ENCODE measurements at places on chromosomes 16 and 17.

GRCh38 chr17:3882276-3882675 lies 10.6 kb downstream of the CAMKK1 start:
- no peak for DNase-seq

DNA sequence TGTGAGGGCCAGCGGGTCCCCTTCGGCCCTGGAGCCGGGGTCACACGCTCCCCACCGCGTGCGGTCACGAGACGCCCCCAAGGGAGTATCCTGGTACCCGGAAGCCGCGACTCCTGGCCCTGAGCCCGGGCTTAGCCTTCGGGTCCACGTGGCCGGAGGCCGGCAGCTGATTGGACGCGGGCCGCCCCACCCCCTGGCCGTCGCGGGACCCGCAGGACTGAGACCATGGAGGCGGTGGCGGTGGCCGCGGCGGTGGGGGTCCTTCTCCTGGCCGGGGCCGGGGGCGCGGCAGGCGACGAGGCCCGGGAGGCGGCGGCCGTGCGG lies at the start of gene NAGLU:
TSS of gene NAGLU (plus strand) at position 194 of the 324 bp plus-strand sequence. CDS start at position 226, 32 bp downstream.
- DNase-seq, result peak; percentile 74

DNA sequence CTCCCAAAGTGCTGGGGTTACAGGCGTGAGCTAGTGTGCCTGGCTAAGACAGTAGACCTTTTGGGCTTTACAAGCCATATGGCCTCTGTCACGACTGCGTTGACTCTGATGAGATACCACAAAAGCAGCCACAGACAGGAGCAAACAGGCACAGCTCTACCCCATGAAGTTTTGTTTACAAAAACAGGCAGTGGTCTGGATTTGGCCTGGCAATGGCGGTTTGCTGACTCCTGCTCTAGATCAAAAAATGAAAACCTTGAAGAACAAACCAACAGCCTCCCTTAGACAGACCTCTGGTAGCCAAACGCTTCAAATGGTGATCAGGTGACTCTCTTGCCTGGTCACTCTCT lies 20.7 kb downstream of the SLC43A2 start:
- DNase-seq, result no peak

DNA sequence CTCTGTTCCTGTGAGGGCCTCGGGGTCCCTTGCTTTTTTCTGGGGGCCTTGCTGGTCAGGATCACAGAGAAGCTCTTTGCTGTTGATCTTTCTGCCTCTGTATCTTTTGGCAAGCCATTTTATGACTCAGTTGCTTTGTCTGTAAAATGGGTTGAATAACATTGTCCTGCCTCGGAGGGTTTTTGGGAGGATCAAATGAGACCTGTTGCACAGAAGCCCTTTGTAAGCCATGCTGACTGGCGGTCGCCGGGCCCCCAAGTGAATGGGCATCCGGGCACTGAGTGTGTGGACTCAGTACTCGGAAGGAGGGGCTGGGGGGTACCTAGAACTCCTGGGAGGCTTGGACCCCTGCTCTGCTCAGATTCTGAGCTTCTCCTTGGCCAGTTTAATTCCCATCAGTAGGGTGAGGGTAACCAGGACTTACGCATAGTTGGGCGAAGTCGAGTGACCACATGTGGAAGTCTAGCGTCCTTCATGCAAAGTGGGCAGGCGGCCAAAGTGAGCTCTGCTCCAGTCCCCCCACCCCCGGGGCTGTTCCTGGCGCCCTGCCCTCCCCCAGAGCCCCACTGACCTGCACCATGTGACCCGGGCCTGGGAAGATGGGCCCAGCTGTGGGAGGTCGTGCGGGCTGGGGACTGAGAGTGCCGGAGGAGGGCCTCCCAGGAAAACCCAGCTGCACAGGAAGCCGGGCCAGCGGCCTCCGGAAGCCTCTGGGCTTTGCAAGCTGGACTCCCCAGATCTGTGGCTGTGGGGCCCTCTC lies 284.0 kb downstream of the SEC14L1 start:
- DNase-seq, result no peak

GRCh38 chr17:59427425-59427921 lies 96.0 kb downstream of the YPEL2 start:
- DNase-seq, result no peak

- no peak for DNase-seq
Measured at GRCh38 chr16:71572497-71573116, 4.3 kb downstream of the TAT start.

- DNase-seq, result no peak
Measured at GRCh38 chr16:887846-888245, 82.9 kb downstream of the LMF1 start.

- DNase-seq, result no peak
Measured at GRCh38 chr16:48143812-48144368, 11.9 kb downstream of the ABCC12 start.

- DNase-seq, result no peak
Measured at GRCh38 chr17:41633556-41634199, 9.3 kb upstream of the KRT17 start.

GRCh38 chr16:11583166-11583565 lies 3.6 kb downstream of the LITAF start:
- no peak for DNase-seq

DNA sequence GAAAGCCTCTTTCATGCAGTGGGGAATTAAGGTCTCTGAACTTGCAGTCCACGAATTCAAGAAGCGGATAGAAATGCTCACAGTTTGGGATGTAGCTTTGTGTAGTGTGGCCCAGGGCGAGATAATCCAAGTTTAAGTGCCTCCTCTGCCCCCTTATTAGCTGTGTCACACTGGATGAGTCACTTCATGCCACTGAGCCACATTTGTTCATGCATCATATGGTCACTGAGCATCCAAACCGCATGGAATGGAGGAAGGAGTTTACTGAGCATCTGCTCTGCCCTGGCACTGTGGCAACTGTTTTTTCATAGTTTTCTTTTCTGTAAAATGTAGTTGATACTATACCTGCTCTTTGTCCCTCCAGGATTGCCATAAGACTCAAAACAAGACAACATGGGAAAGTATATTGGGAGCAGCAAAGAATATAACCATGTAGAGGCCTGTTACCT lies 15.1 kb upstream of the DHX8 start:
- DNase-seq, result no peak

GRCh38 chr17:56890390-56890789 lies 23.5 kb downstream of the TRIM25 start:
- no peak for DNase-seq

GRCh38 chr16:48168075-48168474 lies 12.3 kb upstream of the ABCC12 start:
- DNase-seq, result no peak

GRCh38 chr17:1035546-1036170 lies 38.7 kb downstream of the TIMM22 start:
- DNase-seq, result no peak

DNA sequence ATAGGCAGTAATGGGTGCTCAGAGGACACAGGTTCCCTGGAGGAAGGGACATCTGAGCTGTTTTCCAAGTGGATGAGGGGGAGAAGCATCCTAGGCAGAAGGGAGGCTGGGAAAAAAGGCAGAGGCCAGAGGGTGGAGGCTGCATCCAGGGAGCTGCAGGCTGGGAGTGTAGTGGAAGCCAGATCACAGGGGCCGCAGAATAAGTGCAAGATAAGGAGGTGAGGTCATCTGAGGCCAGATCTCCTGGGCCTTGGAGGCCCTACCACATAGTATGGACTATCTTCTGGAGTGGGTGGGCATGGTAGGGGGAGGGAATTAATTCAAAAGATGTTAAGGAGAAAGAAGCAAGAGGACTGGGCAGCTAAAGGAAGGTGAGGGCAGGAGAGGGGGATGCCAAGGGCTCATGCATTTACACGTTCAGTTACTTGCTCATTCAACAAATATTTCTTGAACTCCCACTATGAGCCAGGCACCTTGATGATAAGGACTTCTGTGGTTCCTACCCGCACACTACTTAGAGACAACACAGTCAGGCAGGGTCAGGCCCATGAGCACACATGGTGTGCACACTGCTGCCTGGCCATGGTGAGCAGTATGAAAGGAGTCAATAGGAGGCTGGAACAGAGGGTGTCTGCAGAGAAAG lies 2.4 kb upstream of the RIPOR1 start:
- DNase-seq, result no peak

GRCh38 chr16:53093162-53093744 lies 38.5 kb downstream of the CHD9 start:
- DNase-seq, result no peak

DNA sequence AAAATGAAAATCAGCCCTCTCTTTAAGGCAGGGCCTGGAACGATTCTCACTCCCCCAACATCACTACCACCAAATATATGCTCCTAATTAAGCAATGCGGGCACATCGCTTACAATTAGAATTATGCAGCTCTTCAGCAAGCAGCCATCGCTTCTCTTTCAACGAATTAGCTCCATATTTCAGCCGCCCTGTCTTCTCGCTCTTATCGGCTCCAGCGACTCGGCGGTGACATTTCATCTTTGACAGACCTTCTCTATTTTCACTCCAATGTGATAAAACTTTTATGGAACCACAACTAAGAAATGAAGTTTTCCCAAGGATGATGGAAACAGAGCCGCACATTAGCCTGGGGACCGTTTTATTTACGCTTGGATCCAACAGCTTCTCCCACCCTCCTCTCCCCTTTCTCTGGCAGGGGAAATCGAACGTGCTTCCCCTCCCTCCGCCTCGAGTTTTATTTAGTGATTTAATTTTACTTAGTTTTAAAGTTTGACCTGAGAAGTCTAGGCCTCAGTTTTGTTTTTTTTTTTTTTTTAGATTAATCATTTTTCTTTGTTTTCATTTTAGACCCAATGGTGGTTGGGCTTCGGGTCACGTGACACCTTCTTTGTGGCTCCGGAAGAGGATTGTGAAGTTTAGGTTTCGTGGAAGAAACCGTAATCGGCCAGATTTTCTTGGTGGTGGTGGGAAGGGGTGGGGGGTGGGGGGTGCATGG lies 3.1 kb upstream of the HOXB2 start:
- no peak for DNase-seq

DNA sequence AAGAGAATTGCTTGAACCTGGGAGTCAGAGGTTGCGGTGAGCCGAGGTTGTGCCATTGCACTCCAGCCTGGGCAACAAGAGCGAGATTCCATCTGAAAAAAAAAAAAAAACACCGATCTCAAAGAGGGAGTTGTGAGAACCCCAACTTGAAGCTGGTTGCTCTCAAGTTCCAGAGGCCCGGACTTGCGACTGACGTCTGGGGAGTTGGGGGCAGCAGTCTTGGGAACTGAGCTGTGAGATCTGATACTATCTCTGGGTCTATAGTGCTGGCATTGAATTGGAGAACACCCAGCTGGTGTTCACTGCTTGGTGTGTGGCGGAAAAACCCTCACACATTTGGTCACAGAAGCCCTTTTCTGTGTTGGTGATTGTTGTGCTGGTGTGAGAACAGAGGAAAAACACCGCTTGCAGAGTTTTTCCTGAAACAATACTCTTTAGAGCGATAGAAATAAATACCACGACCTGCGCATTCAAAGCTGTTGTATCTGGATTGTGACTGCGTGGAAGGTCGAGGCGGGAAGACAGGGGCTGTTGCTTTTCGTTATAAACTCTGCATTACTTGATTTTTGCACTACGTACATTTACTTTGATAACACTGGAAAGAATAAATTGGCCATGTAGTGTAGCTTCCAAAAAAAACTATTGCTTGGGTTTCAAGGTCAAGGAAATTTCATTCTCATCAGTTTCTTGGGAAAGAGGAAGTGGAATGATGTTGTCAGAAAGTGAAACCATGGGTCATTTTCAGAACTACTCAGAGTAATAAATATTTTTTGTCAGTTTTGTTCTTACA lies 8.8 kb downstream of the SCIMP start:
- DNase-seq, result no peak

DNA sequence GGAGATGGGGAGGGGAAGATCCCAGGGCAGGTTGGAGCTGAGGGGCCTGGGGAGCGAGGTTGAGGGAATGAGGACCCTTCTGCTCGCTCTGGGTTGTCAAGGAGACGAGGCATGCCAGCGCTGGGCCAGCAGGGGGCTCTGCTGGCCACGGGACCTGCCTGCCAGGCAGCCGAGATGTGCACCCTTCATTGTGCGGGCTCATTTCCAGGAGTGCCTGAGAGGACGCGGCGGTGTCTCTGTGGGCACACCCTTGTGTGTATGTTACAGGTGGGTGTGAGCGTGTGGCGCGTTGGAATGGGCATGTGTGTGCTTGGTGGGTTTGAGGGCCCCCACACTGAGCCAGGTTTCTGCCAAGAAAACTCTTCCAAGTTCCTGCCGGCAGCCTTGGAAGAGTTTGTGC lies 15.9 kb downstream of the ARHGAP23 start:
- peak; percentile 12 for DNase-seq

DNA sequence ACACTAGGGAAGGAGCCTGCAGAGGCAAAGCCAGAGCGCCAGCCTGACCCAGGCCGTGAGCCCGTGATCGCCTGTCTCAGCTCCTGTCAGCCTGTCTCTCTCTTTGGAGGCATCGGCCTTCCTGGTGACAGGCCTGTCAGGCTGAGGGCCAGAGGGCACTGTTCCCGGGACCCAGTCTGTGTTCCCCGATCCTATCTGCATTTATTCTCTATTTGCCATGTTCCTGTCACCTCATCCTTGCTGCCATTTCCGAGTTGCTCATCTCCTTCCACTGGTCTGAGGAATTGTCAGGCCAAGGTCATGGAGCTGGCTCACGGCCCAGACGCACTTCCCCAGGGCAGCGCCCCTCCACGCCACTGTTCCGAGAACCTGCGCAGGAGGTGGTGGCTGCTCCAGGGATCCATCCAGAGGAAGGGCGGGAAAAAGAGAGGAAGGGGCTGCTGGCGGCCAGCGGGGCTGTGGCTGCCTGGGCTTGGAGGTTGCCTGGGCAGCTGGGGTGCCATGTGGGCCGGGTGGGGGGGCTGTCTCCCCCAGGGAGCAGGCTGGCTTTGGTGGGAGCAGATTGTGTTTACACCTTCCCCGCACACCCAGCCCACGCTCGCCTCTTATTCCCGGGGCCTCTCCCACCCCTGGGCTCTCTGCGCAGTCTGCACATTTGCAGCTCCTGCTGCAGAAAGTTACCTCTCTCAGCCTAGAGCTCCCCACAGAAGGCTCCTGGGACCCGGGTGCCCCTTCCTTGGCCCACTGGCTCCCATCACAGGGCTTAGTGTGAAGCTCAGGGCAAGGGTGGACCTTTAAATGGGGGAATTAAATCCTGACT lies 4.9 kb downstream of the PRCD start:
- DNase-seq, result no peak

- no peak for DNase-seq
Measured at GRCh38 chr17:76679239-76679638, 31.5 kb downstream of the MXRA7 start.

GRCh38 chr16:87350681-87351319 lies 32.8 kb downstream of the FBXO31 start:
- DNase-seq, result no peak
